SJSA1 (cell line): ENCODE measurements at places on chromosomes 13 and 19. TPM values are rescaled to one million over a fixed set of nuclear protein-coding genes. Genes with fewer than 3 reads are reported as not detected.
A peak's percentile ranks its signal among the peaks of the same experiment; 100 is the strongest.

ACER1 gene
- not detected in 2 replicates for total RNA-seq

RUBCNL gene
- total RNA-seq, result 0.21 TPM in 1 of 2 replicates, not detected in the other

ANKLE1 gene
- 0.16 TPM in 1 of 2 replicates, not detected in the other for total RNA-seq

USHBP1 gene
- not detected in 2 replicates for total RNA-seq

ZNF560 gene
- not detected in 2 replicates for total RNA-seq

LMTK3 gene
- total RNA-seq, result not detected in 2 replicates

SYNGR4 gene
- not detected in 2 replicates for total RNA-seq

ZNF221 gene
- total RNA-seq, result 2.0 and 5.4 TPM in 2 replicates

POGLUT2 gene
- 66.2 and 115 TPM in 2 replicates for total RNA-seq

CALM3 gene
- total RNA-seq, result 232 and 272 TPM in 2 replicates

DNA sequence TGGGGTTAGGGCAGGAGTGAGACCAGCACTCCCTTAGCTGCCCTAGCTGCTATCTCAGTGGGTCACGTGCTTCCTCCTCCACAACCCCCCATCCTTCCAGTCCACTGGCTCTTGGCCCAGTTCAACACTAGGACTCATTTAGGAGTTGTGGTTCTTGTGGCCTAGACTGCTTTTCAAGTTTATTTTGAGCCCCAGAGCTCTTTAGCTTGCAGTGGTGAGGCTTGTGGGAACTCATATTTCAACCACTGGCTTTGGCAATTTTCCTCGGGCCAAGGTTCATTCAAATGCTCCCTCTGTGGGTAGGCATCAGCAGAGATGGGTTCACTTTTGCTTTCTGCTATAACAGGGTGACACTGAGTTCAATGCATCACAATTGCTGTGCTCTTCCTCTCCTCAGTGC, 436.2 kb upstream of the SLITRK5 start:
- DNase-seq, result no peak

- no peak for DNase-seq
These were observed 499.8 kb downstream of the LIG4 start for GRCh38 chr13:107715496-107715895.

DNA sequence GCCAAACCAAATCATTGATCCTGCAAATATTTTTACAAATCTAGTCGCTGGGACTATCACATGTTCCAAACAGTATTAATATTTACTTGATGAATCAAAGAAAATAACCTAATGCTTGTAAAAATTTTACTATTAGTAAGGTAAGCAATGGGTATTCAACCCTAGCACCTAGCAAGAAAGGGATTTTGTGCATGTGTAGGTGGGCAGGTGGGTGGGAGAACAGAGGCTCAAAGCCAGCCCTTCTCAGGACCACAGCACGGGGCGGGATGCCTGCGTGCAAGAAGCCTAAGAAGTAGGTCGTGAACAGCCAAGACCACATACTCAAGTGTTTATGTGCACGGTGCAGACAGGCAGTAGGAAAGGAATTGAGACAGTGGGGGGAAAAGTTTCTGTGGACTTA, 26.6 kb downstream of the DOCK9 start:
- peak; percentile 66 for DNase-seq

GRCh38 chr19:51075998-51076397, 6.7 kb downstream of the KLK14 start:
- no peak for DNase-seq

DNA sequence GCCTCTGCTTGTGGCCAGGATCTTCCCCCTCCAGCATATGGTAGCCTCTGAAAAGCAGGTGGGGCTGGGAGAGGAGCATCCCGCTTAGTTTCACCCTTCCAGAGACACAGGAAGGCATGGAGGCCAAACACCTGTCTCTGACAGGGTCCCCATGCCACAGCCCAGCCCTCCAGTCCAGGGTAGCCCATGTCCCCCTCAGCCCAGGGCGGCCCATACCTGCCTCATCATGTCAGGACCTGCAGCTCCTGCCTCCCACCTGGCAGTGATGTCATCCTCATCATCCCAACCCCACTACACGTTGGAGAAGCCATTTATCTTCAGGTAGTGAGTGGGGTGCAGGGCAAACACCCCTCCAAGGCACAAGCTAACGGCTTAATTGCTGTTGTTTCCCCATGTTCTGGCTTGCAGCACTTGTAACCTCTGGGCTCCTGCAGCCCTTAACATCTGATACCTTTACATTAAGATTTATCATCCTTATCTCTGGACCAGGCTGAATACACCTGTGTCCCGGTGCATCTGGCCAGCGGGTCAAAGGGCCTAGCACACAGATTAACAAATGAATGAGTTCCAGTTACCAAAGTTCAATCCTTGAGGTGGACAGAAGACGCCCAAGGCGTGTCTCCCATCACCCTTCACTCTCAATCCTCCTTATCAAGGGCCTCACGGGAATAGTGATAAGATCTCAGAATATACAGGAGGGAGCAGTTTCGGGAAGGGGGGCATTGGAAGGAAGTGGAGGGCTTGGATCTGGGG, 22.2 kb downstream of the ZNF175 start:
- DNase-seq, result no peak

GRCh38 chr13:59441596-59442280, 722.0 kb downstream of the DIAPH3 start:
- DNase-seq, result no peak

DNA sequence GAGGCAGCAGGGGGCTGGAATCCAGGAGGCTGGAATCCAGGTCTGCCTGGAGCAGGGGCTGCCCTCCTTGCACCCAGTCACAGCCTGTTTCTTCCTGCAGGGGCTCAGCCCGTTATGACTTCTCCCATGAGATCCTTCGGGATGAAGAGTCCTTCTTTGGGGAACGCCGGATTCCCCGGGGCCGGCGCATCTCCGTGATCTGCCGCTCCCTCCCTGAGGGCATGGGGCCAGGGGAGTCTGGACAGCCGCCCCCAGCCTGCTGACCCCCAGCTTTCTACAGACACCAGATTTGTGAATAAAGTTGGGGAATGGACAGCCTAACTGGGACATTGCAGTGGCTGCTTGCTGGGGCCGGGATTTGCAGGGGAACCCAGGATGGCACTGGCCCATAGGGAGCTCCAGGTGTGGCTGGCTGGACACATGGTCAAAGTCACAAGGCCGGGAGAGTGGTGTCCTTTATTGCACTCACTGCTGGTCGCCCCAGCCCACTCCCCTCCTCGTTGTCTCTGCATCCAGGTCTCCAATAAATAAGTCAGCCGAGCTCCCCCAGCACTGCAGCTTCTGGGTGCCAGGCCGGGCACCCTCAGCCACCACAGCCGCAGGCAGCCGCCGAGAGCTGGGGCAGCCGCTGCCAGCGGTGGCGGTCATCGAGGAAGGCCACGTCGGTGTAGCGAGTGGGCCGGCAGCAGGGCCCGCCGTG, 872 bp downstream of the PSPN start:
- DNase-seq, result no peak

DNA sequence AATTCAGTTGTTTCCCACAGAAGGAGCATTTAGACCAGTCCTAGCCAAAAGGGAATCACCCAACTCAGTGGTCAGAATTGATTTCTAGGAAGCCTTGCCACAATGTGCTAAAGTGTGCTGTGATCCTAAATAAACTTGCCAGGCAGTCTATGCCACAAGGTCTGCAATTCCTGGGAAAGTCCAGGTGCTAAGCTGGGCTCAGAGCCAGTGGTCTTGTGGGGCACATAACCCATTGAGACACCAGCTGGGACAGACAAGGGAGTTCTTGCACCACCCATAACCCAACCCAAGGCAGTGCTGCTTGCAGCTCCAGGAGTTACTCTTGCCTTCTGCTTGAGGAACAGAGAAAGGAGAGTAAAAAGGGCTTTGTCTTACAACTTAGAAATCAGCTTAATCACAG, 489.5 kb upstream of the SPRY2 start:
- no peak for DNase-seq

GRCh38 chr19:27671876-27672275, 1541.1 kb downstream of the UQCRFS1 start:
- peak; percentile 8 for DNase-seq

GRCh38 chr13:51240958-51241357, 18.8 kb downstream of the FAM124A start:
- no peak for DNase-seq

DNA sequence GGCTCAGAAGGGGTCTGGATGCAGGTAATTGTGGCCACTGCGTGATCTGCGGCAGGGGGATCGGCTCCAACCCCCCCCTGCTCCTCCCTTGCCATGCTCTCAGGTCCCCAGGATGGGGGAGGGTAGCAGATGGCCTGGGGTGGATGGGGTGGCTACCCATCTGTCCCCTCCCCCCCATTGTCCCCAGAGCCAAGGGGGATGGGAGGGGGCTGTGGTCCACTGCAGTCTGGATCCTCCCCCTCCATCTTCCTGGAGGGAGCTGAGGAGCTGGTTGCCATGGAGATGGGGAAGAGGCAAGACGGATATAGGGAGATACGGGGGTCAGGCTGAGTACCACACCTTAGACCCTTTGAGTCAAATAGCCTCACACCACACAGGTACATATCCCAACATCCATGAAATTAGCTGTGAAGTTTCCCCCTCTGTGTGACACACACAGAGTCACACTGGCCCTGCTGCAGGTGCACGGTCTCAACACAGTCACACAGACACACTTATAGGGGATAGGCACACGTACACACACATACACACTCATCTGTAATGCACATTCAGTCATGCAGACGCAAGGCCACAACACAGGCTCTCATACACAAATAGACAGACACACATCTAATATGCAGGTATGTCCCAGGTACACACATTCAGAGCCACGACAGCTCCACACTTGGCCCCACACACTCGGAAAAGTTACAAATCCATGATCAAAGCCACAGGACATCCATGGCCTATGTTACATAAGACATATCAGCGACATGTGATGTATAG, 1.8 kb upstream of the NOVA2 start:
- DNase-seq, result no peak

DNA sequence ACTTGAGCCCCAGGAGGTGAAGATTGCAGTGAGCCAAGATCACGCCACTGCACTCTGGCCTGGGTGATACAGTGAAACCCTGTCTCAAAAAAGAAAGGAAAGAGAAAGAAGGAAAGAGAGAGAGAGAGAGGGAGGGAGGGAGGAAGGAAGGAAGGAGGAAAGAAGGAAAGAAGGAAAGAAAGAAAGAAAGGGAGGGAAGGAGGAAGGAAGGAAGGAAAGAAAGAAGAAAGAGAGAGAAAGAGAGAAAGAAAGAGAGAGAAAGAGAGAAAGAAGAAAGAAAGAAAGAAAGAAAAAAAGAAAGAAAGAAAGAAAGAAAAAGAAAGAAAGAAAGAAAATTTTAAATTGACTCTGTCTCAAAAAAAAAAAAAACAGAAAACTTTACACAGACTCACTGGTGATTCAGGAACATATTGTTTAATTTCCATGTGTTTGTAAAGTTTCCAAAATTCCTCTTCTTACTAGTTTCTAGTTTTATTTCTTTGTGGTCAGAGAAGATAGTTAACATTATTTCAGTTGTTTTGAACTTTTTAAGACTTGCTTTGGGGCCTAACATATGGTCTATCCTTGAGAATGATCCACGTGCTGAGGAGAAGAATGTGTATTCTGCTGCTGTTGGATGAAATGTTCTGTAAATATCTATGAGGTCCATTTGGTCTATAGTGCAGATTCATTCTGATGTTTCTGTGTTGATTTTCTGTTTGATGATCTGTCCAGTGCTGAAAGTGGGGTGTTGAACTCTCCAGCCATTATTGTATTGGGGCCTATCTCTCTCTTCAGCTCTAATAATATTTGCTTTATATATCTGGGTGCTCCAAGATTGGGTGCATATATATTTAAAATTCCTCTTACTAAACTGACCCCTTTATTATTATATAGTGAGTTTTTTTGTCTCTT, 204.4 kb upstream of the SERP2 start:
- DNase-seq, result no peak

DNA sequence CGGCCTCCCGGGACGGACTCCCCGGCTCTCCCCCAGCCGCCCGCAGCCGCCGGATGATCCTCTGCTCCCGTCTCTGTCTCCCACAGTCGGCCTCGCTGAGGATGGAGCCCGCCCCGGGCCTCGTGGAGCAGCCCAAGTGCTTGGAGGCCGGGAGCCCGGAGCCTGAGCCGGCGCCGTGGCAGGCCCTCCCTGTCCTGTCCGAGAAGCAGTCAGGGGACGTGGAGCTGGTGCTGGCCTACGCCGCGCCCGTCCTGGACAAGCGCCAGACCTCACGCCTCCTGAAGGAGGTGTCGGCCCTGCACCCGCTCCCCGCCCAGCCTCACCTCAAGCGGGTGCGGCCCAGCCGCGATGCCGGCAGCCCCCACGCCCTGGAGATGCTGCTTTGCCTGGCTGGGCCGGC, 6.8 kb downstream of the ADAT3 start:
- no peak for DNase-seq

GRCh38 chr13:112931028-112931934, 37.7 kb upstream of the MCF2L start:
- peak; percentile 53 for DNase-seq

- DNase-seq, result no peak
These were observed 88.7 kb downstream of the SLC10A2 start for GRCh38 chr13:102977471-102977870.

DNA sequence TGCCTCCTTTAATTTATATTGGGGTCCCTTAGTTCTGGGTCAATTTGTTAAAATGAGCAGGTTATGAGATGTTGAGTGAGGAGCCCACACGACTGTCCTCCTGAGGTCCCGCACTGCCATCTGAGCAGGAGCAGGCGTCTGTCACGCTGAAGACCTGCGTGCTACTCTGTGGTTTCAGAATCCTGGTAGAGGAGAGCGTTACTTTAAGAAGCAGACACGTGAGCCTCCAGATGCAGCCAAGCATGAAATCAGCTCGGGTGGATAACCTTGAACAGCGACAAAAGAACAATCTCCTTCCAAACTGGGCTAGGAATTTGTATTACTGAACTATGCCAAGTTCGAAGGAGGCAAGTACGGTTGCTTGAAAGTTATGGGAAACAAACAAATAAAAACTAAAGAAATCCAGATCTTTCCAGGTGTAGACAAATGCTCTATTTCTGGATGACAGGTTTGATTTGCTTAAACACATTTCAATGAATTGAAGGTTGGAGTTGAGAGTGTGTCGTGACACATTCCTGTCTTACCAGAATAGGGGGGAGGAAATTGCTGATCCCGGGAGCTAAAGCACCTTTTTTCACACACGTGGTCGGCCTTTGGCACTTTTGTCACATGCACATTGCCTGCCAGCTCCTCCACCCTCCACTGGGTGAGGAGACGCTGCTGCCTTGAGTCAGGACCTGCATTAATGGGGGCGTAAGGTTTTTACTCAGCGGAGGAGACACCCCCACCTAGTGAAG, 945.5 kb upstream of the SLC10A2 start:
- DNase-seq, result no peak
